ENCODE measurements at places on chromosomes 3 and 15.

- no peak for DNase-seq
Observed at GRCh38 chr3:112845772-112846171, 892 bp downstream of the CD200R1L start.

- no peak for DNase-seq
Observed at GRCh38 chr3:125231895-125232294, 19.3 kb upstream of the SLC12A8 start.

DNA sequence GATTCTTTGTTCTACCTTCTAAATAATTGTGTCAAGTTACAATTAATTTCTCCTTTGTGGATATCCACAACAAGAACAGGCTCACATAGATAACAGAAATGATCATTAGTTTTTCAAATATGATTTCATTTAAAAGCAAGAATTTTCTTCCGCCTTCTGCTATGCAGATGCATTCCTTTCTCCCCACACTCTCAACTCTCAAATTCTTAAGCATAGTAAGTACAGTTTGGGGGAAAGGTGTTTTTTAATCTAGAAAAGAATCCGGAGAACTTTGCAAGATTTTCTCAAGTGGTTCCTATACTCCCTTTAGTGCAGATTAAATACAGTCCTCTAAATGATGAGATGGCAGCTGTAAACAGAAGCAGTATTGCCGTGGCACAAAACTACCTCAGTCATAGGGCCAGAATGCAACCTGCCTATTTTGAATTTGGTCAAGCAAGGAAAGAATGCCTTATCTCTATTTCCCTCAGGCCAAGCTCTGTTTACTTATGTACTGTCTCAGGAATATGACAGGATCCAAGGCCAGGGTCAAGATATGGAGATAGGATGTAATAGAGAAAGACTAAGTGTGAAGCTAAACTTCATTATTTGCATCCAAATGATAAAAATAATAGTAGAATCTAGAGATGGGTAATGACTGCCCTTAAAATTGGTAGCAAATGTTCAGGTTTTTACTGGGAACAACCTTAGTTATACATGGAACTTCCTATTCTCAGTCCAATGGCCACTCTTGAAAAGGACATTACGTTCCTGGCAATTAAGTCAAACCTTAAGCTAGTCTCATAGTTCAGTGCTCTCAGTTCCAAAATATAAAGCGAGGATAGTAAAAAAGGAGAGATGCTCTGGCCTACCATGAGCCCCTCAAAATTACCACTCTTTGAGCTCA is 77.3 kb upstream of the PHLDB2 start:
- DNase-seq, result no peak

GRCh38 chr3:45171283-45171682 is 25.1 kb upstream of the CDCP1 start:
- no peak for DNase-seq

DNA sequence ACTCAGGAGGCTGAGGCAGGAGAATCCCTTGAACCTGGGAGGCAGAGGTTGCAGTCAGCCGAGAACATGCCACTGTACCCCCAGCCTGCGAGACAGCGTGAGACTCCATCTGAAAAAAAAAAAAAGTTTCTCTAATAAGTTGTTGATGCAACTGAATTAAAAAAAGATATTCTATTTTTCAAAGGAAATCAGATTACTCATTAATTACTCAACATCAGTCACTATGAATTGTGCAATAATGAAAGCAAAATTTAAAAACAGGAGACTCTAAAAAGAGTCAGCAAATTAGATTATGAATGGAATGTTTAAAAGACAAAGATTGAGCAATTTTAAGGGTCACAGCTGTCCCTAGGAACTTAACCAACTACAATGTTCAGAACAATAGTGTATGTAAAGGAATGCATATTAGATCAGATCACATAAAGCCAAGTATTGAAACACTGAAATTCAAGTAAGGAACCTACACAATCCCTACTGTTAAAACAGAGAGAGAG is 60.2 kb upstream of the SLC4A7 start:
- DNase-seq, result no peak

- DNase-seq, result no peak
Observed at GRCh38 chr15:77597804-77598453, 34.8 kb downstream of the LINGO1 start.

DNA sequence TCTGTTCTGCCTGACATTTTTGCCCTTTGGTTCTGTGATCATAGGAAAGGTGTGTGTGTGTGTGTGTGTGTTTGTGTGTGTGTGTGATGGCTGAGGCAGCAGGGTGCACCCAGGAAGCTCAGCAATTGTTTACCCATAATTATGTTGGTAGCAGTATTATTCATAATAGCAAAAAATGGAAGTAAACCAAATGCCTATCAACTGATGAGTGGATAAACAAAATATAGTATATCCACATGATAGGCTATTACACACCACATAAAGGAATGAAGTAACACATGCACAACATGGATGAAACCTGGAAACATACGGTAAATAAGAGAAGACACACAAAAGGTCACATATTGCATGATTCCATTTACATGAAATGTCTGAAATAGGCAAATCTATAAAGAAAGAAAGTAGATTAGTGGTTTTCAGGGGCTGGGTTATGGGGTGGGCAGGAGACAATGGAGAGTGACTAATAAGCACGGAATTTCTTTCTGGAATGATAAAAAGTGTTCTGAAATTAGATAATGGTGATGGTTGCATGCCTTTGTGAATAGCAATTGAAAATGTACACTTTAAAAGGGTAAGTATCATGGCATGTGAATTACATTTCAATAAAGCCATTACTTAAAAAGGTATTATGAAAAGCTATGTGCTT is 167.2 kb downstream of the POLR2M start:
- DNase-seq, result no peak

DNA sequence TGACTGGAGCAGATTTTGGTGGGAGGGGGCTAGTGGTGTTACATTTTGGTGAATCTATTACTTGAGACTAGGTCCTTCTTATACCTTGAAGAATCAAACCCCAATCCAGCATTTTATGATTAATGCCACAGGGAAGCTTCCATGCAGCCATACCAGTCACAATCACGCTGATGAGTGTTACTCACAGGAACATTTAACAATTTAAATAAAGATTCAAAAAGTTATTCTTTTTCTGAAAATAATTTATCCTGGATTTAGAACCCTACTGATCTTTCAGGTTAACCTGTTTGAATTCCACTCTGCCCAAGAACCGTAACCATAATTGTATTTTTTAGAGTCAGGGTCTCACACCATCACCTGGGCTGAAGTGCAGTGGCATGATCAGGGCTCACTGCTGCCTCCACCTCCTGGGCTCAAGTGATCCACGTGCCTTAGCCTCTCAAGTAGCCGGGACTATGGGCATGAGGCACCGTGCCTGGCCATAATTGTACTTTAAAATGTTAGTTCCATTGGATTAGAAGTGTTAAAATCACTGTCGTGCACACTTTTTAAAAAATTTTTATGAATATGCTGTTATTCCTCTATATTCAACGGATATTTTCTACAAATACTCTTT is 929 bp upstream of the MTMR10 start:
- no peak for DNase-seq

DNA sequence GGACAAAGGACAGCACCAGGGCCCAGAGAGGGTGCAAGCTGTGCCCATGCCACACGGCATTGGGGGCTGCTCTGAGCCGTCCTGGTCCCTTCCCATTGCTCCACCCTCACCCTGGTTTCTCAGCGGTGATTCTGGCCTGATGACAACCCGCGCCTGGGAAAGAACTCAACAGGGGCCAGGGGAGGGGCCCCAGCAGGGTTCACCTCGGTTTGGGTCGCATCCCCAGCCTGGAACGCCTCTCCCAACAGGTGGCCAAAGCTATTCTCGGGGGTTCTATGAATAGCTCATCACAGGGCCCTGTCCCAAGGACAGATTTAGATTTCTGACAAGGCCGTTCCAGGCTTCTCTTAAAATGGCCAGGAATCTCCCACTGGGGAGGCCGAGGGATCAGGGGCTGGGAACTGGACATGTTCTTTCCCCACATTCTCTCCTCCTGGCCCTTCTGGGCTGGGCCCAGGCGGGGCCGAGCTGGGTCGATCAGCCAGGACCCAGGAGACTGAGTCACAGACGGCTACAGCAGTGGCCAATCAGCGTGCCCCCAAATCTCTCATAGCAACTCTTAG is 17.9 kb downstream of the GRIP2 start:
- DNase-seq, result no peak

GRCh38 chr3:171783086-171783485 is 27.2 kb downstream of the PLD1 start:
- DNase-seq, result no peak

DNA sequence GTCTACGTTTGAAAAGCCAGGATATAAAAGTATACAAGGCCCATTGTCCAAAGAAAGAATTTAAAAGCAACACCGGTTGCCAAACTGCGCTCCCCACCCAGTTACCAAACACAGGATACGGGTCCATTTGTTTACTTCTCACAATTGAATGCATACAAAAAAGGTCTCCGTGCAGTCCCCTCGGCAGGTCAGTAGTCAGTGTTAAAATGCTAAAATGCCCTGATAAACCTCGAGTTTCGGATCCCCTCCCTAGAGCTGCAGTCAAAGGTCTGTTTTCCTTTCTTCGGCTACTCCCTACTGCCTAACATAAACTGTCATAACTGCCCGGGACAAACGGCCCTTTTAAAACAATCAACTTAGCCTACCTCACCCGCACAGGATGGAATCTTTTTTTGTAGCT is 534.6 kb downstream of the FOXP1 start:
- no peak for DNase-seq

GRCh38 chr15:58761010-58761388 is 10.1 kb upstream of the MINDY2 start:
- no peak for DNase-seq

- no peak for DNase-seq
Observed at GRCh38 chr3:195889870-195890295, 18.5 kb downstream of the TNK2 start.

DNA sequence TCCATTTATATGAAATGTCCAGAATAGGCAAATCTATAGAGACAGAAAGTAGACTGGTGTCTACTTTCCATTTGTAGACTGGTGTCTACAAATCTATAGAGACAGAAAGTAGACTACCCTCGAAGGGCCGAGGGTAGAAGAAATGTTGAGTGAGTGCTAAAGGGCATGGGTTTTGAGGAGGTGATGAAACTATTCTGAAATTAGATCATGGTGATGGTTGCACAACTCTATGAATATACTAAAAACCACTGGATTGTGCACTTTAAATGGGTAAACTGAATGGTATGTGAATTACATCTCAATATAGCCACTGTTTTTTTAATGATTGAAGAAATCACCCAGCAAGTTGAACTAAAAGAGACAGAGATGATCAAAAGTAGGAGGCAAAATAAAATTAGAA is 27.9 kb downstream of the TP53BP1 start:
- no peak for DNase-seq

GRCh38 chr3:78668302-78668701 is 1099.5 kb downstream of the ROBO1 start:
- DNase-seq, result no peak

Measured in natural killer cell (primary cell).